ENCODE measurements at places on chromosomes 7 and 10.

DNA sequence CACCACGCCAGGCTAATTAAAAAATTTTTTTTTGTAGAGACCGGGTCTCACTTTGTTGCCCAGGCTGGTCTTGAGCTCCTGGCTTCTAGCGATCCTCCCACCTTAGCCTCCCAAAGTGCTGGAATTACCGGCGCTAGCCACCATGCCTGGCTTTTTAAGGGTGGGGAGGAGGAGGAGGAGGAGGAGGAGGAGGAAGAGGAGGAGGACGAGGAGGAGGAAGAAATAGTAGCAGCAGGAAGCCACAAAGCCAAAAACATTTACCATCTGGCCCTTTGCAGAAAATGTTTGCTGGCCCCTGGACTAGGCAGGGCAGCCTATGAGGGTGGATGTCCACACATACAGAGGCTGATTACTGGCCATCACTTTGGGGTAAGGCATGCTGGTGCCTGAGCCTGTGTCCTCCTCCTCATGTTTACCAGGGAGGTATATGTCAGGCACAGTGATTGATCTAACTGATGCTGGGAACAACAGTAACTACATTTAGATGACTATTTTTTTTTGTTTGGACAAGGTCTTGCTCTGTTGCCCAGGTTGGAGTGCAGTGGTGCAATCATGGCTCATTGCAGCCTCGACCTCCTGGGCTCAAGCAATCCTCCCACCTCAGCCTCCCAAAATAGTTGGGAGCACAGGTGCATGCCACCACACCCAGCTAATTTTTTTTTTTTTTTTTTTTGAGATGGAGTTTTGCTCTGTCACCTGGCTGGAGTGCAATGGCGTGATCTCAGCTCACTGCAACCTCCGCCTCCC lies 122.1 kb downstream of the HIP1 start:
- DNase-seq: no peak

DNA sequence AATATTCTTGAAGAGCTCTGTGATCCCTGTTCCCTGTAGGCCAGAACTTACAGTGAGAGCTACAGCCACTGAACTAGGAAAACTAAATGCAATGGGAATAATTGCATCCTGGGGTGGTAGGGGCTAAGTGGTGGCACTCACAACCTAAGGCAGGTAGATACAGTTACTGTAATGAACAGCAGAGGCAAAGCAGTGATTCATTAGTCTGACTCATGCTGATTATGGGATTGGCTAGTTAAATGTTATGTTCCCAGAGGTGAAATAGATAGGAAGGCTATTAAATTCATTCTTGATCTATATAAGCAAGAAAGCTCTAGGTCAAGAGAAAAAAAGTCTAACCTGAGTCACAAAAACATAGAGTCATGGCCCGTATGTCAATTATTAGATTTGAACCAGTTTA lies 173.1 kb upstream of the MALRD1 start:
- DNase-seq: no peak

DNA sequence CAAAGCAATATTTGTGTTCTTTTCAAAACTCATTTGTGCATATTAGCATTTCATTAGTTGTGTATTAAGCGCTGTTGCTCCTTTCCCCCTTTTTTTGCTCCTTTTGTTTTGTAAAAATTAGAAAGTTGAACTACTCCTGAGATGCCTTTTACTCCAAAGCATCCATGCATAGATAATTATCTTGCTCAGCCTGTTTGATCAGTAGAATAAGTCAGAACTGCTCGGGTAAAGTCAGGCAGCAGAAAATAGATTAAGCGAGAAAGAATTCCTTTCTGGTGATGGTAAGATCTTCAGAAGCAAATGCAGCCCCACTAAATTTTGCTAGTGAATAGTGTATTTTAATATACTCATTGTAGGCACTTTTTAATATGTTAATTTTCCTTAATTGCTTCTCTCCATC lies 227.1 kb downstream of the TEX36 start:
- peak; percentile 16 for DNase-seq

GRCh38 chr10:282294-283139 lies 147.3 kb downstream of the ZMYND11 start:
- DNase-seq: no peak

GRCh38 chr7:124930173-124930623 lies 573 bp upstream of the POT1 start:
- DNase-seq: no peak

GRCh38 chr7:43954524-43955228 lies 28.4 kb downstream of the UBE2D4 start:
- DNase-seq: no peak

DNA sequence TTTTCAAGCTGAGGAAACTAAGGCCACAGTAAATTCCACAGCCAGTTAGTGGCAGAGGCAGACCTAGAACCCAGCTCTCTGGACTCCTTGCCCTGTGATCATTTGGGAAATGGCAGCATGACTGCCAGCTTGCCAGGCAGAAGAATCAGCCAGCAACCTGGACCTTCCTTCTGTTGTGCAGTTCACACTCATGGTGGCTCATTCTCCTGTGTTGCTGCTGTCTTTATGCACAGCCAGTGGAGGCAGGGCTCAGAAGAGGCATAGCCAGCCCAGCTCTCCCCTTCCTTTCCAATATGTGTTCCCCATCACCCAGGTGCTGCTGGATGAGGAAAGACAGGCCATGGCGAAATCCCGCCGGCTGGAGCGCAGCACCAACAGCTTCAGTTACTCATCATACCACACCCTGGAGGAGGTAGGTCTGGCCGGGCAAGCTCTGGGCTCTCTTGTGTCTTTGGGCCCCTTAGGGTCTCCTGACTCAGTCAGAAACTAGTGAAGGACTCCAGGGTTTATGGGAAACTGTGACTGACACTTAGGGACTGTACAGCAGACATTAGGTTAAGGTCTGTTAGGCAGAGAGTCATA lies 14.8 kb downstream of the CPA5 start:
- no peak for DNase-seq

DNA sequence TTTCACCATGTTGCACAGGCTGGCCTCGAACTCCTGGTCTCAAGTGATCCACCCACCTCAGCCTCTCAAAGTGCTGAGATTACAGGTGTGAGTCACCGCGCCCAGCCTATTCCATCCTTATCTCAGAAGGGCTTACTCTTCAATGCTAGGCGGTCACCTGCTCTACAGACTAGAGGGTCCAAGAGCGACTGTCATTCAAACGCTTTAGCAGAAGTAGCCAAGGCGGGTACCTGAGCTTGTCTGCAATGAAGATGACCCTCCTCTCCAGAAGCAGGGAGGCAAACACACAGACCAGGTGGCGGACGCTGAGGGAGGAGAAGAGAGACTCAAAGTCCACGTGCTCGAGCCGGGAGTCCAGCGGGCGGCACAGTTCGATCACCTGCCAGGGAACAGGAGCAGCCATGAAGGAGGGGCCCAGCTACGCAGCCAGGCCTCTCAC lies 65.1 kb upstream of the MKRN1 start:
- DNase-seq: no peak

GRCh38 chr10:97759158-97759887 lies 12.5 kb downstream of the SFRP5 start:
- DNase-seq: no peak

DNA sequence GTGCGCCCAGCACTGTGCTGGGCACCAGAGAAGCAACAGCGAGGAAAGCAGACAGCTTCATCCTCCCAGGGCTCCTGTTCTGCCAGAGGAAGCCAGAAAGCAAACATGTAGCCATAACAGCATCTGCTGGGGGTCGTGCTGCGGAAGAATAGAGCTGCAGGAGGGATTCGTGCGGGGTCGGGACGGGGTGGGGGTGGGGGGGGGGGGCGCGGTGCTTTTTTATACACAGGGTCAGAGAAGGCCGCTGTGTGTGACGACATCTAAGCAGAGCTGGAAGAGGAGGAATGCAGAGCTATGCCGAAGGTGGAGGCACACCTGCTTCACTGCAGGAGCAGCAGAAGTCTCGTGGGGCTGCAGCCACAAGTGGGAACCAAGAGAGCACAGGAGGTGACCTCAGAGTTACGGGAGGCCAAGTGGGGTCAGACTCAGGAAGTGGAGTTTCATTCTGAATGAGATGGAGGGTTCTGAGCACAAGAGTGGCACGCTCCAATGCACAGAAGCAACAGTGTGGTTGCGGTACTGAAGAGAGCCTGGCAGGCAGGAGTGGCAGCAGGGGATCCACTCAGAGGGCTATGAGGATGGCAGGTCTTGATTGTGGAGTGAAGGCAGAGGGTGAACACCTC lies 11.1 kb downstream of the PKD1L1 start:
- no peak for DNase-seq

GRCh38 chr10:22460101-22460500 lies 114.8 kb downstream of the SPAG6 start:
- DNase-seq: no peak

Measured in NCI-H526 treated with DMSO at 0.1 percent for 48 hours (cell line).